Activated CD8-positive, alpha-beta T cell treated with anti-CD3 and anti-CD28 coated beads, Interleukin-2, amount 10 ng/mL, durations not matched to agents 7 days and 5 days (primary cell): ENCODE measurements at places on chromosomes 6 and 20.

- no peaks in the 10 kb centered on the region for H3K27me3 ChIP-seq
- H3K36me3 ChIP-seq: no peaks in the 10 kb centered on the region
- H3K4me1 ChIP-seq: no peaks in the 10 kb centered on the region
- no peak overlapping the region for H3K27ac ChIP-seq
- H3K4me3 ChIP-seq: no peak overlapping the region
Measured at GRCh38 chr6:73803562-73804241, 107.7 kb downstream of the CD109 start.

DNA sequence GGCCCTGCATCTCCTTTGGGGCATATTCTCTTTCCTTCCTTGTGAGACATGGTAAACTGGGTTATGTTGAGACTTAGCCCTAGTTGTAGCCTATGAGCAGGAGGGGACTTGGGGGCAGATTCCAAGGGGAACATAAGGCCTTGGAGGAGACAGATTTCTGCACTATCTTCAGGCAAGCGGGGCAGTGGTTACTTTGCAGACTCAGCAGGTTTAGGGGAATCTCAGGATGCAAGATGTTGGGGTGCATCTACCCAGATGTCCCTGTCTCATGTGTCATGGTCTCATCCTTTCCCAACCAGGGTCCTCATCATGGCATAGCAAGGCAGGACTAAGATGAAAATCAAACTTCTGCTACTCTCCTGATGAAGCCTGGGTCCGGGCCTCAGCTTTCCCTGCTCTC, 58.6 kb upstream of the PTPRT start:
- no peaks in the 10 kb centered on the region for H3K4me1 ChIP-seq
- H3K36me3 ChIP-seq: no peaks in the 10 kb centered on the region
- no peak overlapping the region for H3K4me3 ChIP-seq
- DNase-seq: no peak

GRCh38 chr20:43511879-43512278, 4.4 kb downstream of the L3MBTL1 start:
- no peak overlapping the region for H3K27ac ChIP-seq
- H3K36me3 ChIP-seq: no peaks in the 10 kb centered on the region
- no peak overlapping the region for H3K4me3 ChIP-seq
- peaks cover 17% of the 10 kb centered on the region for H3K27me3 ChIP-seq
- peaks cover 19% of the 10 kb centered on the region for H3K4me1 ChIP-seq

DNA sequence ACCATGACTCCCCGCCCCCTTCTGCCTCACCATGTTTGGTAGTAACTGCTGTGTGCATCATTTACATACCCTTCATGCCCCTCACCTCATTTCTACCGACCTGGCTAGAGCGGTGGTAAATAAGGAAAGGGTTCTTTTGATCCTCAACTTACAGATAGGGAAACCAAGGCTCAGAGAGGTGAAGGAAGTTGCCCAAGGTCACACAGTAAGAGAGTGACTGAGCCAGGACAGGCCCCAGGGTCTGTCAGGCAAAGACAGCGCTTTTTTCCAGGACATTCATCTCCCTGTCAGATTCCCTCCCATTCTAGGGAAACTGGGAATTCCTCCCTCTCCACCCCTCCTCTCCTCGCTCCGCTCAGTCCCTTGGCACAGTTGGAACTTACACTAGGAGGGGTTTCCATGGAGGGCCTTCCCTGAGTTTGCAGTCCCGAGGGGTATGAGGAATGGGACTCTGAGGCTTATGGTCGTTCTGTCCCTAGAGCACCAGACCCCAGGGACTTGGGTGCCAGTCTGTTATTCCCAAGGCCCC, 2.0 kb downstream of the VSTM2L start:
- peaks cover 6% of the 10 kb centered on the region for H3K4me1 ChIP-seq
- H3K4me3 ChIP-seq: no peak overlapping the region
- H3K36me3 ChIP-seq: no peaks in the 10 kb centered on the region
